ENCODE measurements at places on chromosomes 16 and 17. TPM values are rescaled to one million over a fixed set of nuclear protein-coding genes. Genes with fewer than 3 reads are reported as not detected.

The ZPBP2 gene
- total RNA-seq = not detected

The AANAT gene
- 0.31 TPM for total RNA-seq

The TRPV3 gene
- total RNA-seq = 0.35 TPM

The PRAC2 gene
- not detected for total RNA-seq

The FOXL1 gene
- 1.5 TPM for total RNA-seq

The DPEP3 gene
- total RNA-seq = not detected

The UTS2R gene
- 0.06 TPM for total RNA-seq

The TMEM92 gene
- 14.9 TPM for total RNA-seq

The CHCT1 gene
- 0.29 TPM for total RNA-seq

The ODAD4 gene
- total RNA-seq = 1.6 TPM

The CAMTA2 gene
- total RNA-seq = 36.7 TPM

The MYH1 gene
- total RNA-seq = not detected

The TBC1D3E gene
- total RNA-seq = not detected

The NUPR1 gene
- 19.3 TPM for total RNA-seq

The ADAT1 gene
- total RNA-seq = 26.2 TPM

The COASY gene
- 117 TPM for total RNA-seq

The CDRT15 gene
- not detected for total RNA-seq

The MTSS2 gene
- total RNA-seq = 117 TPM

The CLEC18A gene
- 0.20 TPM for total RNA-seq

The TMC7 gene
- total RNA-seq = 6.2 TPM

The EFCAB5 gene
- 0.37 TPM for total RNA-seq

The EFNB3 gene
- 1.2 TPM for total RNA-seq

The SMTNL2 gene
- 0.28 TPM for total RNA-seq

The ZKSCAN2 gene
- total RNA-seq = 2.8 TPM

The NAE1 gene
- total RNA-seq = 66.3 TPM

The HSF5 gene
- not detected for total RNA-seq

The MYH13 gene
- not detected for total RNA-seq

The DDX19B gene
- 27.8 TPM for total RNA-seq

The FOXN1 gene
- total RNA-seq = 0.02 TPM

The GGT6 gene
- total RNA-seq = not detected

The ANKFN1 gene
- not detected for total RNA-seq

The PLLP gene
- total RNA-seq = 1.2 TPM

The PRSS27 gene
- total RNA-seq = 1.8 TPM

The TRPV2 gene
- total RNA-seq = 0.70 TPM

The SLC4A1 gene
- 0.02 TPM for total RNA-seq

The NXPH3 gene
- 1.9 TPM for total RNA-seq

The CDH11 gene
- 0.64 TPM for total RNA-seq

The TEKT5 gene
- total RNA-seq = 0.17 TPM

The SDR42E1 gene
- total RNA-seq = 1.6 TPM

The SPSB3 gene
- 22.2 TPM for total RNA-seq

The BEAN1 gene
- total RNA-seq = 5.6 TPM

Measured in A549 treated with dexamethasone at 1 μM for 4 hours (cell line).